ENCODE measurements at places on chromosomes 4 and X.
A peak's percentile ranks its signal among the peaks of the same experiment; 100 is the strongest.

DNA sequence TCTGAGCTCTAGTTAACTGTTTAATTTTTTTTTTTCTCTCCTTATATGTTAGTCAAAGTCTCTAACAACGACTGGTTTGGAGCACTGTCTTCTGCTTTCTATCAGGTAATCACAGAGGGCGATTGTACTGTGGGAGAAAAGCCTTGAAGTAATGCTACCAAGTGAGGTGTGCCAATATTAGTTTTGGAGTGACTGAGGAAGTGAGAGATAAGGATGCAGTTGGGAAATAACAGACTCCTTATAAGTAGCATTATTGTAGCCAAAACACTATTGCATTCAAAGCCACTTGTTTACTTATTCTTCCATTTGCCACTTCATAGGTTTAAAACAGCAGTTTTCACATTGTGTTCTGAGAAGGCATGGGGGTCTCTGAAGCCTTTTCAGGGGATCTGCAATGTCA is 79.1 kb upstream of the SLC6A14 start:
- no peak for DNase-seq

DNA sequence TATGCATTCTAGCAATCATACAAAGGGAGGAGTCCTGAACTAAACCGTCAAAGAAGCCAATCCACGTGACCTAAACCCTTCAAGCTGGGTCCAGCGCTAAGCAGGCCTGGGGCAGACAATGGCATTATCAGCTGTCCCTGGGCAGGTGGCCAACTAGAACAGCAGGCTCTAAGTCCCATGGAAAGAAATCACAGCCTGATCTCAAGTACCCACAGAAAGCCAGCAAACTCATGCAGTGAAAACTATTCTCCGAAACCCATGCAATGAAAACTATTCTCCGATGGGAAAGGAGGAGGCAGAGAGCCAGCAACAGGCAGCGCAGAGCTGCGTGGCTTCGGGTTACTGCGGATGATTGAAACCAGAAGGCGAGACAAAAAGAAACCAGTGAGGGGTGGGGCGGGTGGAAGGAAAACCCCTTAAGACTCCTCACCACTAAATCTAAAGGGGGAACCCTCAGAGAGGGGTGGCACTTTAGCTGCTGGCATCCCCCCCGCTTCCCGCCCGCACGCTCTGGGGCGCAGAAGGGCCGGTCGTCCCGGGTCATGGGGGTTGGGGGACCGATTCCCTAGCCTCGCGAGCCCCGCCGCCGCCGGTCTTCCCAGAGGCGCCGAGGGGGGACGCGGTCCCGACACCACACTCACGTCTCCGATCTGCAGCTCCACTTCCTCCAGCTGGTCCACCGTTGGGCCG is 567 bp downstream of the C4orf46 start:
- DNase-seq, result peak; percentile 81

GRCh38 chr4:155571184-155571944 is 95.3 kb upstream of the GUCY1A1 start:
- no peak for DNase-seq

- no peak for DNase-seq
Measured at GRCh38 chr4:99679204-99679603, 21.6 kb upstream of the C4orf54 start.

DNA sequence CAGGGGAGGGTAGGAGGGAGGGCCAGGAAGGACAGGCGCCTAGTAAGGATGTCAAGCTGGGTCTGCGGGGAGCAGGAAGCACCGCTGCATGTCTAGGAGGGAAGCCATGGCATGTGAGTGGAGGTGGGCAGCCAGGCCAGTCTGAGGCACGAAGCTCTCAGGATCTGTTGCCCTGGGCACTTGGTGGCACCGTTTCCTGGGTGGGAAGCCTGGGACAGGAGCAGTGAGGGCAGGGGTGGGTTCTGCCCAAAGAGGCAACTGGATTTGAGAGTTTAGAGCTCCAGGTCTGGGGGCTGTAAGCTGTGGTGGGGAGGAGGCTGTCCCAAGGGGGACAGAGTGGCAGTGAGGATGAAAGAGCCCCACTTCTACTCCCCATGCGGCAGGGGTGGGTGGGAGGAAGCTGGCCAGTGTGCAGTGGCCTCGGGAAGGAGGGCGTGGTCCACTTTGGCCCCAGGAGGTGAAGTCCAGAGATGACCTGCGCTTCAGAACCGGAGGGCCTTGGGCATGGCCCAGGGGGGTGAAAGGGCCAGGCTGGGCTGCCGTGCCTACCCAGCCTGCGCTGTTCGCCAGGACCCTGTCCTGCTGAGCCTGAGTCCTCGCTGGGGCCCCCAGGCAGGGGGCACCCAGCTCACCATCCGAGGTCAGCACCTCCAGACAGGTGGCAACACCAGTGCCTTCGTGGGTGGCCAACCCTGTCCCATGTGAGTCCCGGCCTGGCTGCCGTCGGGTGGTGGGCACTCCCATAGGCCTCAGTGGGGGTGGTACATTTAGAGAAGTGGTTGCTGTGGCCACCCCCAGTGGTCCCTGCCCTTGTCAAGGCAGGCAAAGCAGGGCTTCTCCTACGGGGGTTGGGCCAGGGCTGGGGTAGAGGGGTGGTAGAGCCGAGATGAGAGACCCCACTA is 8.3 kb upstream of the SRPK3 start:
- no peak for DNase-seq

GRCh38 chr4:181581983-181582382 is 661.2 kb upstream of the TENM3 start:
- DNase-seq, result no peak

- DNase-seq, result no peak
Measured at GRCh38 chr4:5192271-5192670, 141.0 kb downstream of the STK32B start.

- no peak for DNase-seq
Measured at GRCh38 chr4:176099314-176099713, 33.7 kb downstream of the WDR17 start.

- no peak for DNase-seq
Measured at GRCh38 chrX:119189595-119189994, 46.5 kb upstream of the PGRMC1 start.

DNA sequence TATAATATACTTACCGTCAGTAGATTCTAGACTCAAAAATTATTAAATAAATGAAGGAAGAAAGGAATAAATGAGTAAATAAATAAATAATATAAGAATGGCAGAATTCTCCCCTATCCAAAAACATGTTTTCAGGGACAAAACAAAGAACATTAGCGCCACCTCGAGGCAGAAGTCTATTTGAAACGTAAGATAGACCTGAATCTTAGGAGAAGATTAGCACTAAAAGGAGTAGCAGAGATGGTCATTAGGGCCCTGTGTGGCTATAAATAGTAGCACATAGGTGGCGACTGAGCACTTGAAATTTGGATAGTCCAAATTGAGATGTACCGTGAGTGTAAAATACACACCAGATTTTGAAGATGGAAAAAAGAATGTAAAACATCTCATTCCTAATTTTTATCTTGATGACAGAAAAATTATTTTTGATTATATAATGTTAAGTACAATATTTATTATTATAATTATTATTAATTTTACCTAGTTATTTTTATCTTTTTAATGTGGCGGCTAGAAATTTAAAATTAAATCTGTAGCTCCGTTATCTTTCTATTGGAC is 24.3 kb upstream of the SRD5A3 start:
- peak; percentile 60 for DNase-seq

- peak; percentile 64 for DNase-seq
Measured at GRCh38 chr4:38162240-38162784, 202.1 kb downstream of the PTTG2 start.

DNA sequence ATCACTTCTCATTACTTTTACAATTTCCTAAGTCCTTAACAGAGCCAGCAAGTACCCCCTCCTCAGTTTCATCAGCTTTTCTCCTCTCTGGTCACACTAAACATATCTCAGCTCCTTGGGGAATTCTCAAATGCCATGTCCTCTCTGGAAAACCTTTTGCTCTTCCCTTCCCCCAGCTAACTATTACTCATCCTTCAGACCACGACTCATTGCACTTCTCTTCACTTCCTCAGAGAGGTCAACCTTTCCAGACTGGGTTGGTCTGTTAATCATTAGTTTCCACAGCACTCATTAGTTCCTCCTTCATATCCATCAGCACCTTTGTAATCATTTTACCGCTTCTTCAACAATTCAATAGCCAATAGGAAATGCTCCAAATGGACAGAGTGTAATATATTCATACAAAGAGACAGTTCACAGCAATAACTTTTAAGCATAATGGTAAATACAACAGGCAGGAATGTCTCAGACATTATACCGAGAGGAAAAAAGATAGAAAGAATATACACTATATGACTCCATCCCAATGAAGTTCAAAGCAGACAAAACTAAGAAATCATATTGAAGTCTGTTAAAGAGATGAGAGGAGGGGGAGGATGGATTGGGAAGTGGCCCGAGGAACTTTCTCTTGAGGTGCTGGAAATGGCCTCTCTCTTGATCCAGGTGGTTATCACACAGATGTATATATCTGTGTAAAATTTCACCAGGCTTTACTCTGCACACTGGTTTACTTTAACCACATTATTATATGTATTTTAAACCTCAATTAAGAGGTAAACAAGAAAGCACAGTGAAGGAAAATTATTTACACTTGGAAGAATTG is 39.6 kb downstream of the DDX60L start:
- DNase-seq, result no peak

GRCh38 chrX:42495139-42495538 is 282.8 kb downstream of the PPP1R2C start:
- no peak for DNase-seq

DNA sequence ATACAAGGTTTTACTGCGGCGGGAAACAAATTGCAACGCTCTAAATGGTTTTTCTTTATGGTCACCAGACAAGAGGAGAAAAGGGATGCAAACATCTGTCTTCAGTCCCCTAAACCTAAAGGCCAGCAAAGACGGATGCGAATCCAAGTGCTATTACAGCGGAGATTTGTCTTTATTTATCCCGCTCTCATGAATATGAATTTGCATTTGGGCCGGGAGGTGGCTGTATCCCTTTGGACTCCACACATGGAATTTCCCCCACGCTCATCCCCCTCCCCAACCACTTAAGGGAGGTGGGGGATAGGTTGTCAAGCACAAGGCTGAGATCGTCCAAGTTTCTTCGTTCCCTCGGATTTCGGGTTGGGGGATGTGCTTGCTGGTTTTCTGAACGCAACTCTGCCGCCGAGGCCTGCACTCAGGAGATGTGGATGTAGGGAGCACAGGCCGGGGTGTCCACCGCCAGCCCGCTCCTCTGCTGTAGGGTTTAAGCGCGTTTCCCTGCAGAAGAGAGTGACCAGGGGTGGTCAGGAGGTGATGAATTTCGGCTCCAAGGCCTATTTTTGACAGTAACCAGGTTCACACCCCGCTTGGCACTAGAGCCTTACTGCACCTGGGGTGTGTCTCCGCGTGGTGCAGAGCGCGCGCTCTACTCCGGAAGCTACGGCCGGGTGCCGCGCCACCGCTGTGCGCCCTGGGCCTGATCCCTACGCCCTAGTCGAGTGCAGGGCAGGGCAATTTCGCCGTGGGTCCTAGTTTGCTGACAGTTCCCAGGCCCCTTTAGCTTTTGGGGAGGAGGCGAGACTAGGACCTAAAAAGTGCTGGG is 2.3 kb upstream of the PHOX2B start:
- no peak for DNase-seq

- no peak for DNase-seq
Measured at GRCh38 chr4:108080747-108081146, 88.0 kb downstream of the LEF1 start.

DNA sequence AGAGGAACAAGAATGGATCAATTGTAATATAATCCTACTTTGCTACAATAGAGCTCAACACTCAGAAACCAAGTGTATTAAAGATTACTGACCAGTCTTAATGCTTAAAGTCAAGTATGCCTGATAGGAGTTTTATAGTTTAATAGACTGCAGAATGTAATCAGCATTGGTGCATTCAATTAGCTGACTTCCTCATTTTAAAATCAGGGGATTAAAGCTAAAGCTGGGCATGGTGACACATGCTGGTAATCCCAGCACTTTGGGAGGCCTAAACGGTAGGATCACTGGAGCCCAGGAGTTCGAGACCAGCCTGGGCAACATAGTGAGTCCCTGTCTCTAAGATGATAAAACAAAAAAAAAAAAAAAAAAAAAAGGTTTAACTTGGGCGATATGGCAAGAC is 10.8 kb downstream of the HNRNPDL start:
- no peak for DNase-seq

- no peak for DNase-seq
Measured at GRCh38 chr4:43286137-43286536, 393.6 kb downstream of the GRXCR1 start.

GRCh38 chrX:50691820-50692219 is 122.2 kb downstream of the SHROOM4 start:
- no peak for DNase-seq

GRCh38 chr4:85102606-85103005 is 136.1 kb upstream of the WDFY3 start:
- DNase-seq, result peak; percentile 48

DNA sequence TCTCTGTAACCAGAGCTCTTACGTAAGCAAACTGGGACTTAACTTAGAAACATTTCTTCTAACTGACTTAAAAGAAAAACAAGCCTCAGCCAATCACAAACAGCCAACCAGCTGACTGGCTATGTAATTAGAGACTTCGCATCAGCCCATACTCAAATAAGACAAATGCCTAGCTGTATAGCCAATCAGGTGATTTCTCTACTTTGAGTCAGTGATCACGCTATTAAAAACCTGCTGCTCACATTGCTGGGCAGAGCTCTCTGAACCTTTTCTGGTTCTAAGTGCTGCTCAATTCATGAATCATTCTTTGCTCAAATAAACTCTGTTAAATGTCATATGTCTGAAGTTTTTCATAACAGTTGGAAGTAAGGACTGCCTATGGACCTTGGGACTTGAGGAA is 9.9 kb upstream of the SMIM10L2A start:
- no peak for DNase-seq

GRCh38 chr4:10730019-10730418 is 45.5 kb upstream of the CLNK start:
- DNase-seq, result no peak

DNA sequence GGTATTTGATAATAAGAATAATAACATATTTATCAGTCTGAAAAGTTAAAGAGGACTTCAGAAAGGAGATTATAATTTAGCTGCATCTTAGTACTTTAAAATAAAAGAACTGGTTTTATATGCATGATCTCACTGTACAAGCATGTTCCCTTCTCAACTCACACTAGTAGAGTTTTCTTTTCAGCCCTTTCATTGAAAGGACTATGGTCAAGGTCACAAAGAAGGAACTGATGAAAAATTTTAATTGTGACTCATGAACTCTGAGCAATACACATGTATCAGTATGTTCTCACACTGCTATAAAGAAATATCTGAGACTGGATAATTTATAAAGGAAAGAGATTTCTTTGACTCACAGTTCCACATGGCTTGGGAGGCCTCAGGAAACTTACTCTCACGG is 73.7 kb upstream of the NDST4 start:
- no peak for DNase-seq

- DNase-seq, result peak; percentile 81
Measured at GRCh38 chrX:119467842-119468550, at the start of gene SLC25A5. TSS of gene SLC25A5 (plus strand) at chrX:119468444. CDS start at chrX:119468516, 72 bp downstream.

DNA sequence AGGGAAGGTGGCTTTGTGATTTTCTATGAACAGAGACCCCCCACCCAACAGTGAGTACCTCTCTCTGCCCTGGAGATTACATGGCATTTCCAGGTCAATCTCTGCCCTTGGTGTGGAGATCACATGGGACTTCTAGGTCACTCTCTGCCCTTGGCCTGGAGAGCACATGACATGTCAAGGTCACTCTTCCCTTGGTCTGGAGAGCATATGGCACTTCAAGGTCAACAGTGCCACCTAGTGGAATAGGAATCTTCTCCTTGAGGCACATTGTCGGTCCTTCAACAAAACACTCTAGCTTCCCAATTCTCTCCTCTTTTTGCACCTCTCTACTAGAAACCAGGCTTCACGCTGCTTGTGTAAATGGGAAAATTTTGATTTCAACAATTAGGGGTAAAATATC is 66.2 kb upstream of the TACR3 start:
- peak; percentile 9 for DNase-seq

Data from SJSA1 (cell line).